ENCODE measurements at places on chromosomes 12 and 14.

- no peak for DNase-seq
Measured at GRCh38 chr12:125135906-125136305, 70.7 kb downstream of the AACS start.

GRCh38 chr14:96482986-96483385, 19.2 kb upstream of the PAPOLA start:
- DNase-seq = no peak

GRCh38 chr12:44384136-44384535, 492.0 kb downstream of the NELL2 start:
- DNase-seq = no peak

- no peak for DNase-seq
Measured at GRCh38 chr12:123245678-123246077, 12.4 kb downstream of the MTRFR start.

DNA sequence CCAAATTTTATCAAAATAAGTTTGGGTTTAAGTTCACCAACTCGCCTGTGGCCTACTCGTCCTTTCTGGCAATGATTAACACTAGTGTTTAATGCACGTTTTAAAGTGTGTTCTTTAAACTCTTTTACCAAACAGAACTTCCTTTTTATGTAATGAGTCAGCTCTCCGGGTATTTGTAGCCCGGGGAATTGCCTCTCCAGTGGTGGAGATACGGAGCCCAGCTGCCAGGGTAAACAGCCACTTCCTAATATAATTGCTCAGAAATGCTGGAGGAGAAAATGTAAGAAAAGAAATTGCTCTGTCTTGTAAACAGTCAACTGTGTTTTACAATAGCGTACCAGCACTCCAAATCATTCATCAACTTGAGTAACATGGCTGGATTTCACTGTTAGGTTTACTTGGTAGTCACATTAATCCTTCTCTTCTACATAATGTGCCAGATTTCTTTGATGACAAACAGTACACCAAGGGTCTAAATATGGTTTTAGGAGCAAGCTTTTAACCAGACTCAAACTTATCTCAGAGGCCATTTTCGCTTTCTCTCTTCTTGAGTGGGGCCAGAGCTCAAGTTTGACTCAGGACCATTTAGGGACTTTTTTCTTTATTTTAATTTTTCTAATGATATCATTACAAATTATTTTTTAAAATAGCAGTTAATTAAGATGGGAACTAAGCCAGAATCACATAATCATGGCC, 101.2 kb upstream of the SLC38A2 start:
- DNase-seq = no peak

- DNase-seq = no peak
Measured at GRCh38 chr12:95974358-95974757, 21.8 kb downstream of the HAL start.

All from stimulated activated CD8-positive, alpha-beta memory T cell treated with anti-CD3 and anti-CD28 coated beads, Interleukin-4, amount 100 ng/mL, for 1 hour (primary cell).